ENCODE measurements at places on chromosomes 6 and 20.

DNA sequence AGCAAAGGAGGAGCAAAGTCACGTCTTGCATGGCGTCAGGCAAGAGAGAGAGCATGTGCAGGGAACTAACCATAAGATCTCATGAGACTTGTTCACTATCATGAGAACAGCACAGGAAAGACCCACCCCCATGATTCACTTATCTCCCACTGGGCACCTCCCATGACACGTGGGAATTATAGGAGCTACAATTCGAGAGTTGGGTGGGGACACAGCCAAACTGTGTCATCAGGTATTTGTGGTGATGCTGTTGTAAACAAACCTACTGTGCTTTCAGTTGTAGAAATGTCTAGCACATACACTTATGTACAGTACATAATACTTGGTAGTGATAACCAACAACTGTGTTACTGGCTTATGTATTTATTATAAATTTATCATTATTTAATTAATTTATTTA, 128.3 kb downstream of the UTRN start:
- H3K36me3 ChIP-seq = peaks cover 29% of the 10 kb centered on the region
- no peak overlapping the region for H3K27ac ChIP-seq
- peaks cover 24% of the 10 kb centered on the region for H3K4me1 ChIP-seq
- no peaks in the 10 kb centered on the region for H3K27me3 ChIP-seq
- no peak for DNase-seq

DNA sequence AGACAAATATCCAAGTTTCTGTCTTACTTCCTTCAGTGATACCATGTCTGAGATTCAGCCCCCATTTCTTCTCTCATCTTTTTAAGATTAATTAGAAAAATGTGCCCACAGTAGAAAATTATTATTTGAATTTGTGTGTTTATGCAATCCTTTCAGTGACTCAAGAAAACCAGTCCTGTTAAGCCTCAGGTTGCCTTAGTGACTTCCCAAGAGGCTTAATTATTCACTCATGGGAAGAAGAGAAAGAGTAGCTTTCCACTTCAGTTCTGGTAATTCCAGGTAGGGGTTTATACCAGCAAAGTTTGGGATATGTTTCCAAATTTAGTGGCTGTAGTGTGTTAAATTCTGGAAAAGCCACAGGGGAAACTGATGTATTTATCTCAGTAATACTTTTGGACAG, 149.1 kb downstream of the RIMS1 start:
- no peaks in the 10 kb centered on the region for H3K4me1 ChIP-seq
- DNase-seq = no peak
- H3K27me3 ChIP-seq = no peaks in the 10 kb centered on the region
- no peak overlapping the region for H3K4me3 ChIP-seq

- H3K4me3 ChIP-seq = no peak overlapping the region
- H3K4me1 ChIP-seq = no peaks in the 10 kb centered on the region
Measured at GRCh38 chr6:170480050-170480692, 72.9 kb downstream of the PSMB1 start.

GRCh38 chr6:148182378-148182777, 160.3 kb upstream of the SASH1 start:
- H3K4me3 ChIP-seq = no peak overlapping the region
- no peak overlapping the region for H3K27ac ChIP-seq
- peaks cover 19% of the 10 kb centered on the region for H3K27me3 ChIP-seq

- no peak for DNase-seq
- H3K27ac ChIP-seq = no peak overlapping the region
- peaks cover 47% of the 10 kb centered on the region for H3K4me1 ChIP-seq
Measured at GRCh38 chr20:37295595-37295994, 6.1 kb downstream of the MANBAL start.

- no peaks in the 10 kb centered on the region for H3K36me3 ChIP-seq
- H3K4me3 ChIP-seq = no peak overlapping the region
Measured at GRCh38 chr6:150445486-150445885, 76.7 kb downstream of the IYD start.

DNA sequence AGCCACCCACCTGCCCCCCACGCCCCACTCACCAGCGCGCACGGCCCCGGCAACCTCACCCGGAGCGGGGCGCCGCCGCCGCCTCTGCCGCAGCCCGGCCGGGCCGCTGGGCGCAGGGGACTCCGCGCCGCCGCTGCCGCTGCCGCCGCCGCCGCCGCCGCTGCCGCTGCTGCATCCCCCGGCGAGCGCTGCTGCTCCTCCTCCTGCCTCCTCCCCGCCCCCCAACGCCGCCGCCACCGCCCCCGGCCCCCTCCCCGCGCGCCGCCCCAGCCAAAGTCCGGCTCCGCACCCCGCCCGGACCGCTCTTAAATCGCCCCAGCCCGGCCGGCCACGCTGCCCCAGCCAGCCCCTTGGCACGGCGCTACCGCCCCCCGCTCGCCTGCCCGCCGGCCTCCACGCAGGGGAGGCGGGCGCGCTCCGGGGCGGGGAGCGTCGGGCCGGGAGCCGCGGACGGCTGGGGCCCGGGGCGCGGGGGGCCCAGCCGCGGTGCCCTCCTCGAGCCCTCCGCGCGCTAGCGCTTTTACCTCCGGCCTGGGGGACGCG, at the start of gene SULF2:
SULF2 (minus strand) TSS at position 171 of the 543 bp plus-strand sequence. CDS start 28,118 bp downstream, outside the sequence.
- peaks cover 17% of the 10 kb centered on the region for H3K4me1 ChIP-seq
- DNase-seq = no peak
- H3K4me3 ChIP-seq = peak within 1 kb of the TSS; percentile 70
- H3K36me3 ChIP-seq = no peaks in the 10 kb centered on the region
- peaks cover 56% of the 10 kb centered on the region for H3K27me3 ChIP-seq

- H3K27ac ChIP-seq = no peak overlapping the region
- H3K36me3 ChIP-seq = no peaks in the 10 kb centered on the region
- H3K4me1 ChIP-seq = peaks cover 5% of the 10 kb centered on the region
- H3K4me3 ChIP-seq = no peak overlapping the region
Measured at GRCh38 chr6:52514514-52514913, 62.3 kb downstream of the TRAM2 start.

DNA sequence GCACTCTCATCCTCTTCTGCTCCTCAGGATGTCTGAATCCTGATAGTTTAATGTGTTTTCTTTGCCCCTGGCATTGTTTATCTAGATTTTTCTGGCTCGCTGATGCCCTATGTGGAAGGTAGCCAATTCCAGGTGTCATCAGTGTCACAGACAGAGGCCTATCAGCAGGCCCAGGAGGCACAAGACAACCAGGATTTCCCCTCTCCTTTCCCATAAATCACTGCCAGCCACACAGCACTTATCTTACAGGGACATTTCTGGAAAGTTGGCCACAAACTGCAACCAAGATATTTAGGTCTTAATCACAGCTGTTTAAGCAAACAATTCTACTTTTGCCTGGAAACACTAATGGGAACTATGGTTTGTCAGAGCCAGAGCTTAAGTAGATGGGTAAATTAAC, 28.1 kb downstream of the ADGRF5 start:
- H3K27ac ChIP-seq = no peak overlapping the region
- H3K27me3 ChIP-seq = no peaks in the 10 kb centered on the region
- H3K4me3 ChIP-seq = no peak overlapping the region
- H3K36me3 ChIP-seq = no peaks in the 10 kb centered on the region

DNA sequence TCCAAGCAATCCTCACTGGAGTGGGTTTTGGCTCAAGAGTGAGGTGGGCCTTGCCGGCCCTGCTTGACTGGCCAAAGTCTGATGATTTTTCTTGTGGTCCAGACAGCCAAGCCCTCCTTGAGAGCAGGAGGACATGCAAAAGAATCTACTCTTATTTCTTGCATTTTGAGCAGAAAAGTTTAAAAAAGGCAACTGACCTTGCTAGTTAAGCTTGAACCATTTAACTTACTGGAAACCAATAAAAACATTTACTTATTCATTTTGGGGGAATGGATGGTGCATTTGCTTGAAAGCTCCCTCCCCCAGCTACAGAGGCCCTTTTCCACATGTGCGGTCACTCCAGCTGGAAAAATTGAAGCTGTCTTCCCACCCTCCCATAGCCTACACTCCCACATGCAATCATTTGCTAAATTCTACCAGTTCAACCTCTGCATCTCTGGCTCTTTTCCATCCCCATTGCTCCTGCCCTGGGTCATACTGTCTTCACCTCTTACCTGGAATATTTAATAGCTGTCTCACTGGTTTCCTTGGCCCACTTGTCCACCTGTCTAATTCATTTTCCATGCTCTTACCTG, 527.9 kb downstream of the DHX35 start:
- H3K27me3 ChIP-seq = no peaks in the 10 kb centered on the region
- H3K4me1 ChIP-seq = no peaks in the 10 kb centered on the region
- no peak for DNase-seq
- no peak overlapping the region for H3K27ac ChIP-seq

DNA sequence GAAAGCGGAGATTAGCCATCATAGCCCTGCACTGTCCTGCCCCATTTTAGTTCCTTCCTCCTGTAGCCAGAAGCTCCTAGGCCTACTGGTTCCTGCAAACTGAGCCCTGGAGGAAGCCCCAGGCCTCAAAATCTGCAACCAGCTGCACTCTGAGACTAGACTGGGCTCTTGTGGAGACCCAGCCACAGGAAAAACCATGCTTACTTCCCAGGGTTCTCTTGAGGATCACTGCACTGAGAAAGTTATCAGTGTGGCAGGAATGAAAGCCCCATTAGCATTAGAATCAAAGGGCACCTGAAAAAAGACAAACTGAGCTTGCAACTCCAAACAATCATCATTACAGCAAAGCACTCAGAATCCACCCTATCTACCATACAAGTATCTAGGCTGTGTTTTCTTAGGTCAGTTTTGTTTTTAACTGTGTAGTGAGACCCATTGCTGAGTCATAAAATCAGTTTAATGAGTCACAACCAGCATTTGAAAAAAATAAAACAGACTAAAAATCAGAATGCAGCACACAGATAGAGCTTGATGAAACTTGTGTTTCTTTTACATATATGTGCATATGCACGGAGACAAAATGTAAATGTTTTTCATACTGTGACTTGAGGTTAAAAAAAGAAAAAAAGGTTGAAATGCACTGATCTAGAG, 91.0 kb downstream of the UNC5CL start:
- H3K27me3 ChIP-seq = peaks cover 27% of the 10 kb centered on the region
- H3K27ac ChIP-seq = no peak overlapping the region
- H3K4me1 ChIP-seq = no peaks in the 10 kb centered on the region

GRCh38 chr20:49765846-49766541, 46.6 kb upstream of the SLC9A8 start:
- H3K4me3 ChIP-seq = no peak overlapping the region
- peaks cover 10% of the 10 kb centered on the region for H3K36me3 ChIP-seq
- H3K27ac ChIP-seq = no peak overlapping the region
- peaks cover 50% of the 10 kb centered on the region for H3K27me3 ChIP-seq
- peaks cover 44% of the 10 kb centered on the region for H3K4me1 ChIP-seq

DNA sequence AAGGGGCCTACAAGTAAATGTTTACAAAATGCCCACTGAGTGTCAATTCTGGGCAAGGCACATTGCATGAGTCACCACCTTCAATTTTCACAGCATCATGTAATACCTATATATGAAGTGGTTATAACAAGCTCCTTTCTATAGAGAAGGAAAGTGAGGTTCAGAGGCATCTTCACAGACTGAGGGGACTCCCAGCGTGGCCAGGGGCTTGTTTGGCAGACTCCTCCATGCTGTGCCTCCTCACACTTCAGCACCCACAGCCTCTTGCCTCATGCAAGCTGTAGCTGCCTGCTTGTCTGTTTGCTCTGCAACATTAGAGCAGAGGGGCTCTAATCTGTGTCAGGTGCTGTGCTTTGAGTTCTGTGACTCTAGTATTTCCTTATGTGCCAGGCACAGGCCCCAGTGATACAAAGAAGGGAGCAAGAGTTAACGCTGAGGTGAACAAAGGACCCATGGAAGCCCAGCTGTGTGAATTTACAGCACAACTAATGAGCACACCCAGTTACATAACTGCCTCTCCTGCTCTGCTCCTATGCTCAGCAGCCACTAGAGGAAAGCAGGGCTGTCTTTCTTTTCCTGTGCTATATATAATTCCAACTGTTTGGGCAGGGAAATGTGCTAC, 72.3 kb downstream of the ZHX3 start:
- no peaks in the 10 kb centered on the region for H3K36me3 ChIP-seq
- H3K27ac ChIP-seq = no peak overlapping the region
- no peak overlapping the region for H3K4me3 ChIP-seq
- no peak for DNase-seq
- no peaks in the 10 kb centered on the region for H3K27me3 ChIP-seq

- H3K4me3 ChIP-seq = no peak overlapping the region
- H3K27me3 ChIP-seq = peaks cover 31% of the 10 kb centered on the region
- H3K36me3 ChIP-seq = no peaks in the 10 kb centered on the region
- DNase-seq = no peak
- H3K4me1 ChIP-seq = no peaks in the 10 kb centered on the region
- H3K27ac ChIP-seq = no peak overlapping the region
Measured at GRCh38 chr6:148578489-148578814, 168.4 kb upstream of the UST start.

- H3K36me3 ChIP-seq = no peaks in the 10 kb centered on the region
- DNase-seq = no peak
- no peak overlapping the region for H3K4me3 ChIP-seq
Measured at GRCh38 chr6:96227135-96227534, 211.4 kb downstream of the FUT9 start.

- no peaks in the 10 kb centered on the region for H3K36me3 ChIP-seq
- H3K27me3 ChIP-seq = no peaks in the 10 kb centered on the region
- no peak overlapping the region for H3K27ac ChIP-seq
- peaks cover 5% of the 10 kb centered on the region for H3K4me1 ChIP-seq
- H3K4me3 ChIP-seq = no peak overlapping the region
Measured at GRCh38 chr20:57665589-57665971, 44.2 kb downstream of the PMEPA1 start.

DNA sequence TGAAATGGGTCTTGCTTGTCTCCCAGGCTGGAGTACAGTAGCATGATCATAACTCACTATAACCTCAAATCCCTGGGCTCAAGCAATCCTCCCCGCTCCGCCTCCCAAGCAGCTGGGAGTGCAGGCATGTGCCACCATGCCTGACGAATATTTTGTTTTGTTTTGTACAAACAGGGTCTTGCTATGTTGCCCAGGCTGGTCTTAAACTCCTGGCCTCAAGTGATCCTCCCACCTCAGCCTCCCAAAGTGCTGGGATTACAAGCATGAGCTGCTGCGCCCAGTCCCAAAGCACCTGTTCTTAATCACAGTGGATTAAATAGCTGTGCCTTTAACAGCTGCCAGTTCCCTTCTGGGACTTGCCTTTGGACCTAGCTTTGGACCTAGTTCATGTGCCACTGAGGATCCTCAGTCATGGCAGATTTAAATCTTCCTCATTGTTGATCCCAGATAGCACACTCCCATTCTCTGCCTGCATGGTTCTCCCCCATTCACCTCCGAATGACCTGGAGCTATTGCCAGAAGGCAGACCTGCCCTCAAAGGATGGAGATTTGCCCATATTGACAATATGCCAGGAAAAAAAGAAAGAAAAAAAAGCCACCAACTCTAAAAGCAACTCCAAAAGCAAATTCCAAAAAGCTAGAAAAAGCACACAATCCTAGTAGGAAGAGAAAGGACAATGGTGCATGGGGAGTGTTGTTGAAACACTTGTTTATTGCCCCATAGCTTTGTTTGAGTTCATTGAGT, 10.6 kb downstream of the POFUT1 start:
- H3K4me1 ChIP-seq = no peaks in the 10 kb centered on the region
- no peaks in the 10 kb centered on the region for H3K27me3 ChIP-seq
- peaks cover 61% of the 10 kb centered on the region for H3K36me3 ChIP-seq
- no peak for DNase-seq
- no peak overlapping the region for H3K4me3 ChIP-seq
- H3K27ac ChIP-seq = no peak overlapping the region

- peak within 1 kb of the TSS; percentile 95 for H3K4me3 ChIP-seq
- peaks cover 41% of the 10 kb centered on the region for H3K4me1 ChIP-seq
- DNase-seq = peak; percentile 92
- H3K27me3 ChIP-seq = peaks cover 4% of the 10 kb centered on the region
- H3K27ac ChIP-seq = peak within 1 kb of the TSS; percentile 96
Measured at GRCh38 chr20:38434770-38435554, at the start of gene SNHG17. Gene SNHG17 (minus strand): TSS chr20:38435328.

GRCh38 chr6:130593948-130594347, 228.1 kb downstream of the TMEM200A start:
- no peak overlapping the region for H3K4me3 ChIP-seq
- H3K36me3 ChIP-seq = peaks cover 7% of the 10 kb centered on the region
- no peak overlapping the region for H3K27ac ChIP-seq
